ENCODE measurements at places on chromosomes 6 and 20.

GRCh38 chr20:22617160-22617559 is 32.8 kb upstream of the FOXA2 start:
- no peak for DNase-seq

GRCh38 chr6:159152782-159153181 is 16.4 kb upstream of the FNDC1 start:
- no peak for DNase-seq

DNA sequence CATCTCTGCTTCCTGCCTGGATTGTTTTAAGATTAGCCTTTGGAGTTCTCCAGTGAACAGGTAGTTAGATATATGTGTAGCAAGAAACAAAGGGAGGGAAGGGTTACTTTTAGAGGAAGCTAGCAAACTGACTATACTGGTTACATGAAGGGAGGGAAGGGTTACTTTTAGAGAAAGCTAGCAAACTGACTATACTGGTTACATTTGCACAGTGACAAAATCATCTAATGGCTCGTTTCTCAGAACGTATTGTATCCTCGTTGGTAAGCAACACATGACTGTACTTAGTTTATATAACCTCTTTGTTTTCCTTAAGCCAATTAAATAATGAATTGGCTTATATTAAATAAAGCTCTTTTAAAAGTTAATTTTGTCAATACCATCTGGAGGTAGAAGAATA is 540.9 kb downstream of the EPM2A start:
- DNase-seq: no peak

GRCh38 chr6:125793863-125794262 is 3.1 kb downstream of the NCOA7 start:
- no peak for DNase-seq

DNA sequence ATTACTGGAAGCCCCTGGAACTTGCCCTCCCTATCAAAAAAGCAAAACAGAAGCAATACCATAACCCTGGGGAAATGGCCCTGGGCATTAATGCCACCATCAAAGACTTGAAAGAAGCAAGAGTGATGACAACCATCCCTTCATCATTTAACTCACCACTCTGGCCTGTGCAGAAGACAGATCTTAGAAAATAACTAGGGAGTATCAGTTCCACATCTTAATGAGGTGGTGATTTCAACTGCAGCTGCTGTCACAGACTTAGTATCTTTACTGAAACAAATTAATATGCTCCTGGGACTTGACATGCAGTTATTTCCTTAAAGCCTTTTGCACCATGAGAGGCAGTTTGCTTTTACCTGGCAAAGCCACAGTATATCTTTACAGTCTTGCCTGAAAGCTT is 24.1 kb downstream of the CD164 start:
- no peak for DNase-seq

GRCh38 chr6:154482858-154483257 is 27.6 kb downstream of the CNKSR3 start:
- DNase-seq: no peak

GRCh38 chr20:17306427-17306826 is 79.6 kb downstream of the PCSK2 start:
- no peak for DNase-seq

- DNase-seq: no peak
Observed at GRCh38 chr6:53845280-53846195, 50.7 kb downstream of the LRRC1 start.

DNA sequence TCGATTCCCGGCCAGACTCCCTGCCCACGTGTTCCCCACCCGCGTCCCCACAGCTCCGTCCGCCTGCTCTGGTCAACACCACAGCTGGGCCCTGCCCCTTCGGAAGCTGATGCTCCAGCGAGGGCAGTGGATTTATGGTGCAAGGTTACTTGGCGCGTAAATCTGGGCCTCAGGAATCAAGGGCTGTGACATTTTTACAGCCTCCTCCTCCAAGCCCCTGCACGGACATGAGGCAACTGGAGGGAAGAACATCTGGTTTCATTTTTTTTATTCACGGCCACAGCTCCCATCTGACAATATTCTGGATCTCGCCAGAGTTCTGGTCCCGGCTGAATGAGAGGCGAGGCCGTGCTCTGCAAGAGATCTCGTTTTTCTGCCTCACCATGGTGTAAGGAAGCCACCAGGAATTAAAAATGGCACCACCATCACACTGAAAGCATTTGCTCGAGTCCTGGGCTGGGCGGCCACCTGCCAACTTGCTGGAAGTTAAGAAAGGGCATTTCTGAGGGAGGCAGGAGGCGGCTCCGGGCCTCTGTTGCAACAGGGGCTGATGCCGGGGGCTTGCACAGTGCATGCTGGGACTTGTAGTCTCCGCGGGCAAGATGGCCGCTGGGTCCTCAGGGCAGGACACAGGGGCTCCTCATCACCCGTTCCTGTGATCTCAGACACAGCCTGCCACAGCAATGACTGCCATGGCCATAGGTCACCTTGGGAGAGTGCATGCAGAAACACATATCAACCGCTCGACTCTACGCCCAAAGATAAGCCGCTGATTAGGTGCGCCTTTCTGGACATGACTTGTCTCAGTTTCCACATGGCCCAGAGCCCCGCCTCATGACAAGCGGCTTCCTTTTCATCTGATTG is 148.5 kb downstream of the LY86 start:
- DNase-seq: peak; percentile 52

- DNase-seq: no peak
Observed at GRCh38 chr20:63602321-63602720, 24.6 kb downstream of the GMEB2 start.

GRCh38 chr6:133855276-133855990 is 33.5 kb upstream of the TCF21 start:
- DNase-seq: no peak

DNA sequence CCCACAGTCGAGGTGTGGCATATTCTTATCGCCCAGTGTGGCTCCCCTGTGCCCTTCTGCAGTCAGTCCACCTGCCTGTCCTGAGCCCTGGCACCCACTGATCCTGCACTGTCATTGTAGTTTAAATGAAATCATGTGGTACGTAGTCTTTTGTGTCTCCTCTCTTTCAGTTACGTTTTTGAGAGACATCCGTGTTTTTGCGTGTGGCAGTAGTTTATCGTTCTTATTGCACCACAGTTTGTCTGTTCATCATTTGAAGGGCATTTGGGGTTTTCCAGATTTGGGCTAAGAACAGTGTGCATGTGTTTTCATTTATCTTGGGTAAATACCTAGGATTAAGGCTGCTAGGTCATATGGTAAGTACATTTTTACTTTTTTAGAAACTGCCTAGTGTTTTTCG is 49.3 kb downstream of the SPATA2 start:
- DNase-seq: peak; percentile 94

DNA sequence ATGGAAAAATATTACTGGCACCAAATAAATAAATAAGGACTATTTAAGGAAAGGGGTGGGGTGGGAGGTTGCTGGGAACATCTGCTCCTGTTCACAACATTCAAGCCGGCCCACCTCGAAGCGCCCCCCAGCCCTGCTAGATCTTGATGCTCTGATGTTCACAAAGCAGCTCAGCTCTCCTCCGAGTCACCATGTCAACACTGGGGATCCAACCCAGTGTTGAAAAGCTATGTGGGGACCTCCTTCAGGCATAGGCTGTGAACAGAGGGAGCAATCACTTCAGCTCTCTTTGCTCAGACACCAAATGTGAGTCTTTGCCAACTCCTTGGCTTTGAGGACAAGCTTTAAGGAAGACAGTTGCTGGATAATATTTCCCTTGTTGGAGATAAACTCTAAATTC is 176.8 kb upstream of the NT5E start:
- no peak for DNase-seq
